HS-5 (cell line): ENCODE measurements at places on chromosomes 11 and 22.

DNA sequence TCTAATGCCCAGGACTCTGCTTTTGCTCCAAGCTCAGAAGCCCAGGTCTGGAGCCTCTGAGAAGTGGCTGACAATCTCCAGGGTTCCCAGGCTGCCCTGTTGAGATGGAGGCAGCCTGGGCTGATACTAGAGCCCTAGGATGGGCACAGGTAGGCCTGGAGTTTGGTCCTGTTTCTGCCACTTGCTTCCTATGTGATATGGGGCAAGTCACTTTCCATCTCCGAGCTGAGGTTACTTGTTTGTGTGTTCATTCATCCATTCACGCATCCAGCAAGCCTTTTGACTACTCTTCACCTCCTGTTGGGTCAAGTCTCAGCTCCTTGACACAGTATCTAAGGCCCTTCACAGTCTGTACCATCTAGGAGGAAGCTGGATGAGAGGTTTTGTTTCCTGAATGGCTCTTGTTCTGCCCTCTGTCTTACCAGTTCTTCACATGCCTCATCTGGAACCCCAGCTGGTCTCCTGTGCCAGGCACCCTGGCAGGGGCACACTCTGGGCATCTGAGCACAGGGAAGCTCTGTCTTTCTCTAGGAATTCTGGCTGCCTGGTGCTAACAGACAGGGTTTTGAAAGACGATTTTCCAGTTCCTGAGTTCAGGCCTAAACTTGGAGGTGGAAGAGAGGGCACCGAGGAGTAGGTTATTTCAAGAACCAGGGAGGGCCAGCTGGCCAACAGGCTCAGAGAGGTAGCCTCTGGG lies 53.2 kb upstream of the AMPD3 start:
- no peak for DNase-seq

DNA sequence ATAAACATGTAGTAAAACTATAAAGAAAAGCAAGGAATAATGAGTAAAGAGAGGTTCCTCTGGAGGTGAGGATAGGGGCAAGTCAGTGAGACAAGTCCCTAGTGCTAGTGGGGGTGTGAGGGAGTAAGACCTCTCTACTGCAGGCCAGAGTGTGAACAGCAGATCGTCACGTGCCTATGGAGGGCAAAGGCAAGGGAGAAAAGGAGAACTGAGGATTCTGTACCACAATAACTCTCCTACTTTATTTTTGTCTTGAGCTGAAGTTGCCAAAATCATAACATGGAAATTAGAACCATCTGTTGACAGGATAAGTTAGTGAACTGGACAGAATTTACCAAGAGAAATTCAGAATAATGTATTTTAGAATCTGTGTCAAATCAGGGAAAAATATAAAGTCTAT lies 77.6 kb downstream of the ENTHD1 start:
- no peak for DNase-seq

DNA sequence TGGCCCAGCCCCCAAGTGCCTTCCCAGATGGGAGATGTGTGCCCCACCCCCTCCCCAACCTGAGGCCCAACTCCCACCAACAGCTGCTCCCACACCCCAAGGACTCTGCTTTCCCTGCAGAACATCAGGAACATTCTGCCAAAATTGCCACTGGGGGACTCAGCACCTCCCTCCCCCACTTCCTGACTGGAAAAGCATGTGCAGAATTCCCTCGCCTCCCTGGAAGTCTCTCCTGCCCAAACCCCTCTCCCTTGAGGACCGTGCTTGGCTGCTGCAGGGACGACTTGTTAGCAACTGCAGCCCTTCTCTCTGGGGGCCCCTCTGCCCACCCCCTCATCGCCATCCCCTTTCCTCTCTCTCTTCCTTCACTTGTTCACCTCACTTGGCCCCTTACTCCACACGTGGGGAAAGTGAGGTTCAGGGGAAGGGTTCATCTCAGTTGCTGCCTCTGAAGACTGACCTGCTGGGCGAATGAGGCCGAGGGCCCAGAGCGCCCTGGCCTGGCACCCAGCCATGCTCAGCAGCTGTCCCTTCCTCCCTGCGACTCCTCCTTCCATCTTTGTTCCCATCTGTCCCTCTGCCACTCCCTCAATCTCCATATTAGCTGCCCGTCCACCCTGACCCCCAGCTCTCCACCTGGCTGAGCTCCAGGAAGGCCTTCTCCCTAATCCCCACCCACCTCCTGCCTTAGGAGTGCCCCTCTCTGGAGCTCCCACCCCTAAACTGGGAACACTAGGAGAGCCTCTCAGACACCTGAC lies 105.1 kb downstream of the CHST1 start:
- DNase-seq, result no peak

DNA sequence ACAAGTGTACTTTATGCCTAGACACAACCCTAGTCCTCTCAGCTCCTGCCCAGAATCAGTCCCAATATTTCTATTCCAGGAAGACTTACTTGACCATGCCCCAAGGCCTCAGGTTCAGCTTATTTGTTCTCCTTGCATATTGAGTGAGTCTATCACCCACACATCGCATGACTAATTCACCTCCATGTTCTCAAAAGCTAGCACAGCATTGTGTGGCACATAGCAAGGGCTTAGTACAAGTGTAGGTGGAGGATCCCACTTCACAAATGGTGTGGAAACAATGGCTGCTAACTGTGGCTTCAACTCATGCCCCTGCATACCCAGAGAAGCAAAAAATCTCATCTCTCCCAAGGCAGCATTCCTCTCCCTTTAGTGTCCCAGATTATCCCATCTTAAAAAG lies 602.6 kb upstream of the API5 start:
- DNase-seq, result no peak

DNA sequence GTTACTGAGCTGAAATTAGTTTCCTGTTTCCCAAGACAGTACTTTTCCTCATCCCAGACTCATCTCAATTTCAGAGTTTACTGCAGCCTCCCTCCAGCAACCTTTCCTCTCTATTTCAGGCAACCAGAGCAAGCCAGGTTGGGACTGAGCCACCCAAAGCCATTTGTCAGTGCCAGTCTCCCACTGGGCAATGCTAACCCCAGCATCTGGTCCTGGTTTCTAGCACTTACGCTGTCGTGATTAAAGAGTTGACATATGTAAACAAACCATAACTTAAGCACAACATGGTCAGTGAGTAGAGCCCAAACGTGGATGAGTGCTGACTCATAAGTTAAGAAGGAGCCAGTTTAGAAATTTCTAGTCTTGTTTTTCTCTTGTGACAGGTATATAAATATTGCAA lies 119.6 kb upstream of the BLID start:
- peak; percentile 65 for DNase-seq

DNA sequence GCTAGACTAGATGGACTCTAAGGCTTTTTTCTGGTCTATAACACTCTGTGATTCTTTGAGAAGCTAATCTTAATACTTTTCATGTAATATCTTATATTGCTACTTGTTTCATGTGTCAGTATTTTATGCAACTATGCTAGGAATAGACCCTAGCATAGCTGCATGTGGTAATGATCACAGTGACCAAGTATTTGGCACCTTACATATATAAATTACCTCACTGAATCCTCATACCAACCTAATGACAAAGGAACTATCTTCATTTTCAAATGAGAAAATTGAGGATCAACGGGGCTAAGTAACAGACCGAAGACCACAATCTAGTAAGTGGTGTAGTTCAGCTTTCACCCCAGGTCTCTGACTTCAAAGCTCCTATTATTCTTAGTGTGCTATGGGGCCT lies 327.3 kb upstream of the PITPNB start:
- peak; percentile 50 for DNase-seq

DNA sequence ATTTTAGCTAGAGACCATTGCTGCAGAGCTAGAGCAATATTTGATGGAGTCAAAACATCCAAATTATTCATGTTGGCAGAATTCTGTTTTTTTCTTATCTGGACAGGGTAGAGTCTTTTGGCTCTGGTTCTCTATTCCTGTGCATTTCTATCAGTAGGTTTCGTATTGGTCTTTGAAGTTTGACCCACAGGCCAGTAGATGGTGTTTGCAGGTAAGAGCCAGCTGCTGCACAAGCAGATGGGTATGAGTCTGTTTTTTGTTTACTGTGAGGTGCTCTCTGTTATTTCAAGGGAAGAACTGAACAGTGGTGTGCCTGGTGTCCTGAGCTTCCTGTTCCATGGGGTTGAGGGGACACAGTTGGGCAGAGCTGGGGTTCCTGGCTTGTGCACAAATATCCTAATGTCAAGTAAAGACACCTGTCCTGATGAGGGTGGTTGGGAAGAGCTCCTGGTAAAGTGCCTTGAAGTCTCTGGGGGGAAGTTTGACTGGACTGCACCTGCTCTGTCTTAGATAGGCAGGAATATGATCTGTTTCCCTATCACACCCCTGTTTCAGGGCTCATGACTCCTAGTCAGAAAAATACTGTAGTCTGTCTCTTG lies 34.0 kb upstream of the SLC22A25 start:
- DNase-seq, result no peak

- no peak for DNase-seq
These were observed 13.6 kb upstream of the SLC25A18 start for GRCh38 chr22:17549655-17550054.

DNA sequence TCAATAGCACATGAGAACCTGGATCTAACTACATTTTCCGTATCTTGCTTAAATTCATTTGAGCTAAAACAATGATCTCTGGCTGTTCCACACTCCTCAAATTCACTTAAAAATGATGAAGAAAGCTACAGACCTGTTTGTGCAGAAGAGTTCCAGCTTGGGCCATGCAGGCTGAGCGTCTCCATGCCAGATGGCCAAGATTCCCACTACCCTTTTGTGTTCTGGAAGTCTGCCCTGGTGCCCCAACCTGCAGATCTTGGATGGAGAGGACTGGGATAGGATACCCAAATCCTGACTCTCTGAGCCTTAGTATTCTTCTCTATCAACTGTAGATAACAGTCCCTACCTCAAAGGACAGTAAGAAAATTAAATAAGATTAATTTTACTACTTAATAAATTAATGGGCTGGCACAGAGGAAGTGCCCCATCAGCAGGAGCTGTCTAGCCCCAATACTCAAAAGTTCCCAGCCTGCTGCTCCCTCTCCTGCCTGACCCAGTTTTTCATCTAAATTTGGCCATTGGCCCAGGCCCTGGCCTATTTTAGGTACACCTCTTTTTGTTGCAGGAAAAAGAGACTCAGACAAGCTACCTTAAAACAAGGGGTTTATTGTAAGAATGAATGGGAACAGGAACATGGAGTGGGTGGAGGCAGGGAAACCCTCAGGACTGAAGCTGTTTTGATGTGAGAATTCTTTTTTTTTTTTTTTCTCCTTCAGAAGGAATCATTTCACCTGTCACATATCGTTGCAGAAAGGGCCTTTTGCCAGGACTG lies 81.4 kb upstream of the GRK3 start:
- DNase-seq, result no peak

- no peak for DNase-seq
These were observed 15.8 kb upstream of the OR51T1 start for GRCh38 chr11:4865855-4866254.

- DNase-seq, result no peak
These were observed 6.9 kb upstream of the CCND1 start for GRCh38 chr11:69634069-69634468.

DNA sequence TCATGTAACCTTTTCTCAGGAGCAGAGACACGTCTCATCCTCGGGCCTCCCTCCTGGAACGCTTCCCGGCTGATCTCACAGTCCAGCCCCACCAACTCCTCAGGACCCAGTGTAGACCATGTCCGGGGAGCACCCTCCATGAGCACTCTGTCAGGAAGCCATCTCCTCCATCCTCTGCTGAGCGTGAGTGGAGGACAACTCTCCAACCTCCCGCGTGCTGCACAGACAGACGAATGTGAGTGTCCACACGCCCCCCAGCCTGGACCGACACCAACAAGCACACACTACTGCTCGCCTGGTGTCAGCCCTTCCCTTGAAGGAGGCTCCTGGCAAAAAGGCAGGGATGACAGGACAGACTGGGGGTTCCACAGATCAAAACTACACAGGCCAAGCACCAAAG lies 86.6 kb downstream of the SHANK2 start:
- DNase-seq, result no peak

- no peak for DNase-seq
These were observed 22.3 kb downstream of the ZBTB16 start for GRCh38 chr11:114081641-114082414.

DNA sequence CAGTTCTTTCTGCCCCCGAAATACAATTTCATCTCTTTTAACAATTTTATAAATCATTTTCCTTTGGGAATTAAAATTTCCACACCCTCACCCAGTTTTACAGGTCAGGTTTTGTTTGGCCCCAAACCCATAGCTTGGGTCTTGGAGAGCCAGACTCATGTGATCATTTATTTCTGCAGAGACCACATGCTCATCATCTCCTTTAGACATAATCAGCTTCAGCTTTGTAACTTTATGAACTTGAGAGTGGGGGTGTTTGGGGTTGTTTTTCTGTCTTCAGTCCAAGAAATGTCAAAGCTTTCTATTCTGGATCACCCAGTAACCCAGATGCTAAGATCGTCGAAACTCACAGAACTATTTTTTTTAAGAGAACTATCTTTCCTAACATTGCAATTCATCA lies 70.9 kb downstream of the DBX1 start:
- DNase-seq, result no peak

GRCh38 chr11:90447618-90448017 lies 224.8 kb upstream of the CHORDC1 start:
- DNase-seq, result no peak

- no peak for DNase-seq
These were observed 852 bp downstream of the TRAF6 start for GRCh38 chr11:36509201-36509639.

- no peak for DNase-seq
These were observed 38.1 kb upstream of the SYT7 start for GRCh38 chr11:61618978-61619377.

DNA sequence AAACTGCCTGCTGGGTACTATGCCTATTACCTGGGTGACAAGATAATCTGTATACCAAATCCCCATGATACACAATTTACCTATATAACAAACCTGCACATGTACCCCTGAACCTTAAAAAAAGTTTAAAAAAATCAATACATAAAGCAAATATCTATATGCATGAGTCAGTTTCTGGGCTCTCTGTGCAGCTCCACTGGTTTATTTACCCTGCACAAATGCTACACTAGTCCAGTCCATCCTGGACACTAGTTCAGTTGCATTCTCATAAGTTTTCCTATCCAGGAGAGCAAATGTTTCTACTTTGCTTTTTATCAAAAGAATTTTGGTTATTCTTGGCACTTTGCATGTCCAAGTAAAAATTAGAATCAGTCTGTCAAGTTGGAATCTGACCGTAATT lies 99.8 kb upstream of the OLFML1 start:
- no peak for DNase-seq

GRCh38 chr22:41280065-41280464 lies 5.9 kb downstream of the RANGAP1 start:
- DNase-seq, result no peak

DNA sequence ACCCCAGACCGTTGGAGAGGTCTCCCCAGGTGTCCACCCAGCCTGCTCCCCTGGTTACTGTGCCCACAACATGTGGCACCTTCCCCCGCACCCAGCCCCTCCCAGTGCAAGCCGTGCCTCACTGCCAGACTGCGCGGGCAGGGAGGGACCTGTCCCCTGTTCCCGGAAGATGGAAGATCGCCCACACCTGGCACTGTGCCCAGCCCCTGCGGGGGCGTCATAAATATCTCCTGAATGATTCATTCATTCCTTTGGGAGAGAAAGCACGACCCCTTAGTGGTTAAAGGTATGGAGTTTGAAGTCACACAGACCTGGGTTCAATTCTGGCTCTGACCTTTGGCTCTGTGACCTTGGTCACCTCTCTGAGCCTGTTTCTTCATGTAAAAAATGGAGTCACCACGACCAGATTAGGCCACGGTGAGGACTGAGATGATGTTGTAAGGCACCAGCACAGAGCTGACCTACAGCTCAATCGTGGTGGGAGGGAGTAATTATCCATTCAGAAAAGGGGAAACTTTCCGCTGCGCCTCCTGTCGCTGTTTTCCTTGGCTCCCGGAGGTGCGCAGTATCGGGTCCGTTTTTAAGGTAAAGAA lies 497 bp upstream of the SYT12 start:
- no peak for DNase-seq
